Kidney epithelial cell (primary cell): ENCODE measurements at places on chromosomes 12 and 14. TPM values are rescaled to one million over a fixed set of nuclear protein-coding genes. Genes with fewer than 3 reads are reported as not detected.
A peak's percentile ranks its signal among the peaks of the same experiment; 100 is the strongest.

GRCh38 chr12:29572938-29573337 lies 75.5 kb upstream of the OVCH1 start:
- no peak for DNase-seq

GRCh38 chr12:99142651-99143050 lies 497.6 kb downstream of the APAF1 start:
- no peak for DNase-seq

The FAM181A gene
- not detected in 2 replicates for total RNA-seq

DNA sequence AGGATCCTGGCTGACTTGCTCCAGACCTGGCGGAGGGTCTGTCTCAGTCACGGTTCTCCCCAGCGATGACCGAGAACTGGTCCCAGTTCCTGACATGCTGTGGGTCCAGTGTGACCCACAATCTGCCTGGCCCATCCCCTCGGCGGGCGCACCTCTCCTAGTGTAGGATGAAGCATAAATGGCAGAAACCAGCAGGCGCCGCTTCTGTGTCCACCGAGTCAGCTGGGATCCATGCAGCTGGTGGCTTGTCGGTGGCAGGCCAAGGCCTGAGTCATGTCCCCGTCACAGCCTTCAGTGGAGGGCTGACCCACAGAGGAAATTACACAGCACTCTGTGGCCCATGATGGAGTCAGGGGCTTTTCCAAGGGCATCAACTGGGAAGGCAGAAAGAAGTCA lies 38.5 kb downstream of the NFKBIA start:
- no peak for DNase-seq

GRCh38 chr12:74021937-74022336 lies 515.7 kb upstream of the ATXN7L3B start:
- peak; percentile 14 for DNase-seq

DNA sequence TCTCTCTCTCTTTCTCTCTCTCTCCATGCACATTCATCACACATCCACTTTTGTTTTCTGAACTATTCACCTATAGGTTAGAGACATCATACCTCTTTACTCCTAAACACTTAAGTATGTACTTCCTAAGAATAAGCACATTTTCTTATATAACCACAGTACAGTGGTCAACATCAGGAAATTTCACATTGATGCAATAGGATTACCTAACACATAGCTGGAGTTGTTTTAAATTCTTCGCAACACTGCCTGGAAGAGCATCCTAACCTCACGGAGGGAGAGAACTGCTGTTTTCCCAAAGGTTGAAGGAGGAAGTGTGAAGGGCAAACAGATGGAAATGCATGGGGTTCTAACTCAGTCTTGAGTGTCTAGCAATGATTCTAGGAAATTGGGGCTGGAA lies 159.2 kb downstream of the SYT1 start:
- DNase-seq = no peak

DNA sequence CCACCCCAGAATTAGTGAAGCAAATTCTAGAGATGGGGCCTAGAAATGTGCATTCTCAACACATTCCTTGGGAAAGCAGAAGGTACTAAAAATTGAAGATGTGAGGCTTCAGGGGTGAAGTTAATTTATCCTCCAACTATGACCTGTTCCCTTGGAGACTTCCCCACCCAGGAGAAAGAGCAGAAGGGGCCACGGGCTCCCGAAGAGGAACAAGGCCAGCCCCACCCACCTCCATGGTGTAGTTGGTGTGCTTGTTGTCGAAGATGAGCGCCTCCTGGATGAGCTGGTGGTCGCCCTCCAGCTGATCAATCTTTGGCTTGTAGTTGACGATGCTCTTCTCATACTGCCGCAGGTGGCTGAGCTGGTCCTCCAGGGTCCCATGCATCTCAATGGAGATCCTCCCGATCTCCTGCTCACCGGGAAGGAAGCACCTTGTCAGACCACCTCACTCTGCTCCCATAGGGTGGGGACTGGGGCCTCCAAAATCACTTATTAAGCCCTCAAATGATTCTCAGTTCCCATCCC lies 87.8 kb upstream of the ZFP36L1 start:
- no peak for DNase-seq

DNA sequence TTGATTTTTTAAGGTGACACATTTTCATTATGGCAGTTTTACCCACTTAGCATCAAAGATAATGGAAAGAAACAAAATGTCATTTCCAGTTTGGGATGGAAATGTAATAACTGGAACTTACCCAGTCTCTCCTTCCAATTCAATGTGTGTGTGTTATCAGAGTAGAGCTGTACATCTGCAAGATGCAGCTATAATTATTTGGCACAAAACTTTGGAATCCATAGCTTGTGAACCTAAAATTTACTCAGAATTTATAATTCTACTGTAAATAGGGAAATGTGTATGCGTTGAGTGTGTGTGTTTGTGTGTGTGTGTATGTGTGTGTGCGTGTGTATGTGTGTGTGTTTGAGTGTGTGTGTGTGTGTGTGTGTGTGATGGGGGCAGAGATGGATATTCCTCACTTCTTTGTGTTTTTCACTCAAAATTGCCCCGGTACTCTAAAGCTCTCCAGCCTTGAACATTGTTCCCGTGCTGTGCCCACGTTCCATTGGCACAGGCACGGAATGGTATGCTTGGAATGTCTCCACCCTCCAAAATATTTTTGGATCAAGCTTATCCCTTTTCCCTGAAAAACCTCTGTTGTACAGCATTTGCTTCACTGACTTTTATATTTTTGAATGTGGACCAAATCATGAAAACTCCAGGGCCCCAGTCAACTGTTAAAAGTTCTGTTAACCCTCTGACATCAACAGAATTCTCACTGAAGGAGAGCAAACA lies 150.2 kb upstream of the BMP4 start:
- no peak for DNase-seq

The MYF6 gene
- not detected in 2 replicates for total RNA-seq

The GRIN2B gene
- total RNA-seq = 0.04 and 0.07 TPM in 2 replicates

The GOLGA3 gene
- total RNA-seq = 73.2 and 79.1 TPM in 2 replicates

DNA sequence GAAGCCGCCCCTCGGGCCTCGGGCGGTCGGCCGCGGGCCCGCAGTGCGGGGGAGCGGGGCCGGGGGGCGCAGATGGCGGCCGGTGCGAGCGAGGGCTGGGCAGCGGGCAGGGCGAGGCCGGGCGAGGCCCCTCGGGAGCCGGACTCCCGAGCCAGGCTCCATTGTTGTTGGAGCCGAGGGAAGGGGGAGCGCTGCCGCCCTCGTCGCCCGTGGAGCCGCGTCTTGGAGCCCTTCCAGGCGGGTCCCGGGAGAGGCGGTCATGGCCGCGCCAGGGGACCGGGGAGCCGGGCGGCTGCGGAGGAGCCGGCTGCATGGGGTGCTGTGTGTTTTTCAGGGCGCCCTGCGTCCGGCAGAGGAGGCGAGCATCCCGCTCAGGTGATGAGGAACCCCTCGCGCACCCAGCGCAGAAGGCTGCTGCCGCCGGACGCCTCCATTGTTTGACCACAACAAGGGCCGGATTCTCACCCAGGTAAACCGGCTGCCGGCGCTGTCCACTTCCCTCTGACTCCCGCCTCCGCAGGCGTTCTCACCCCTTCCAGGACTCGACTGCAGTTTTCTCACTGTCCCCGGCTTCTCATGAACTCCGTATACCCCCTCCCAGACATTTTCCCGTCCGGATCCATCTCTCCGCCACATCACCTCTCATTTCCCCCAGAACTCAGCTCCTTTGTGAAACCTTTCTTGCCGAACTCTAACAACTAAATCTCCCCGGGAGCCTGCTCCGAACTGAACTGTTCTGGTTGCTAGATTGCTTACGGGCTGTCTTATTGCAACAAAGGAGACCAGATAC lies 732 bp downstream of the ZNF664 start:
- DNase-seq = no peak

GRCh38 chr12:33247625-33248024 lies 192.0 kb downstream of the SYT10 start:
- DNase-seq = no peak

The RAPGEF3 gene
- 8.7 and 14.3 TPM in 2 replicates for total RNA-seq

GRCh38 chr12:90945070-90945649 lies 9.8 kb downstream of the CCER1 start:
- DNase-seq = no peak

- peak; percentile 49 for DNase-seq
These were observed 33.8 kb upstream of the SMUG1 start for GRCh38 chr12:54222609-54223008.

The FLVCR2 gene
- 0.75 and 1.0 TPM in 2 replicates for total RNA-seq

GRCh38 chr14:44379292-44379977 lies 127.6 kb downstream of the FSCB start:
- no peak for DNase-seq

GRCh38 chr12:14984766-14985285 lies 12.0 kb downstream of the PDE6H start:
- no peak for DNase-seq

- no peak for DNase-seq
These were observed 126.7 kb upstream of the NEDD1 start for GRCh38 chr12:96780330-96780729.

The CHD8 gene
- total RNA-seq = 60.6 and 88.7 TPM in 2 replicates

The C14orf39 gene
- 0.58 TPM in 1 of 2 replicates, not detected in the other for total RNA-seq

DNA sequence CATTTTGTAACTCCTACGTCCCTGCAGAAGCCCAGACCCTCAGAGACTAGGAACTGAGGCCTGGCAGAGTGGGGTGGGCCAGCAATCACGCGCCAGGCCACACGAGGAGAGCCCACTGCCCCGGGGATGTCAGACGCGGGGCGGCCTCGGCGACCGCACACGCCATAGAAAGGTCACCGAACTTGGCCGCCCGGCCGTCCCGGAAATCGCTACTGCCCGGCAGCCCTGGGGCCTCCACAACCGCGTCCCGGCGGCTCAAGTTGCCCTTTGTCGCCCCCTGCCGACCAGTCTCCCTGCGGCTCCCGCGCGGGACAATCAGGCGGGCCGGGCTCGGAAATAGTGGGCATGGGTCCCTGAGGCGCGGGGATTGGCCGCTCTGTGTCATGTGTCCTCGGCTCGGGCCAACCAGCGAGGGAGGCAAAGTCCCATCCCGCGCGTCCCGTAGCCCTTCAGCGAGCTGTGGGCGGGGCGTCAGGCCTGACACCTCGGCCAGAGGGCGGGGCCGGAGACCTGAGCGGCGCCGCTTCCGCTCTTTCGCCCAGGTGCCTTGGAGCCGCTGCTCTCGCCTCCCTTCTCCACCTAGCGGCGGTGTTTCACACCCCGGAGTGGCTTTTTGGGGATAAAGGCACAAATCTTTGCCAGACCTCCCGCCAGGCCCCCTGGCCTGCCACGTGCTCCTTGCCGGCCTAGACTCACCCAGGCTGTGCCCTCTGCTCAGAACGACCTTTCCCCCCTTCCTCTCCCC lies 33.4 kb upstream of the DEGS2 start:
- peak; percentile 82 for DNase-seq

DNA sequence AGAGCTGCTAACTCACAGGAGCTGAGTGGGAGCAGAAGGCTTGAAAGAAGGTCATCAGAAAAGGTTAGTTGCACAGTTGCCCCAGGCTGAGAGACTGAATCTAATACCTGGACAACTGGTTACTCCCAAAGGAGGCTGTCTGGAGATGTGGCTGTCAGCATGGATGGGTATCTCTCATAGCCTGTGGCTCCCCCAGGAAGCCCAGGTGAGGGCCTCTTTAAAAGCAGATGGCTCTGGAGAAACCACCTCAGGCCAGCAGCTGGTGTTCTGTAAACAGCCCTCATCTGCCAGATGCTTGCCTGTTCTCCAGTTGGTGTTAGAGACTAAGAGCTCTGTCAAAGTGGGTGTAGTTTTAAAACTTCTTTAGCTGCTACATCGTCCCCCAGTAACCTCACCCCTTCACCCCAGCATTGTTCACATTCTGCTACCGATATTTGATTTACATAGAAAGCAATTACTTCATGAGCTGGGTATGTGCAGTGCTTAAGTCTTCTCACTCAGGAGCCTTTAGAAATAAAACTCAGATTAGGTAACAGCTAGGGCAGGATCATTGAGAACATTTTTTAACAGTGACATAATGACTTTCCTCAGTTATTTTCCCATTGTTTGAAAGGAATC lies 25.8 kb downstream of the DACT1 start:
- peak; percentile 92 for DNase-seq

DNA sequence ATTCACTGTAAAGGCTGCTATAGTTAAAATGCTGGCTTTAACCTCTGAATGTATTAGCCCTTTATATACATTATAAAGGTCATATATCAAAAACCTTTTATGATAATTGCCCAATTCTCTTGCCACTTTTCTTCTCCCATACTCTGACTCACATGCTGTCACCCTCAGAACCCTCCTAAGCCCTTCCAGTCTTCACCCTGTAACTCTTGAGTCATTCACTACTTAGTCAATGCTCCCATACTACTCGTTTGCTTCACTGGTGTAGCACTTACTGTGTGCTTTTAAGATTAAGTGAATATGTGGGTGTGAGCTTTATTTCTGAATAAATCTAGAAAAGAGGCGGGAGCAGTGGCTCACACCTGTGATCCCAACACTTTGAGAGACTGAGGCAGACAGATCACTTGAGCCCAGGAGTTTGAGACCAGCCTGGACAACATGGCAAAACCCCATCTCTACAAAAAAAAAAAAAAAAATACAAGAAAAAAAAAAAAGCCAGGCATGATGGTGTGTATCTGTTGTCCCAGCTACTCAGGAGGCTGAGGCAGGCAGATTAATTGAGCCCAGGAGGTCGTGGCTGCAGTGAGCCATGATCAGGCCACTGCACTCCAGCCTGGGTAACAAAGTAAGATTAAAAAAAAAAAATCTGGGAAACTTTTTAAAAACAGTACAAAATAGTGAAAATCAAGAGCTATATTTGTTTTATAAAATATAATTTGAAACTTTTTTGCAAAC lies 37.6 kb downstream of the SPATA7 start:
- DNase-seq = peak; percentile 9

DNA sequence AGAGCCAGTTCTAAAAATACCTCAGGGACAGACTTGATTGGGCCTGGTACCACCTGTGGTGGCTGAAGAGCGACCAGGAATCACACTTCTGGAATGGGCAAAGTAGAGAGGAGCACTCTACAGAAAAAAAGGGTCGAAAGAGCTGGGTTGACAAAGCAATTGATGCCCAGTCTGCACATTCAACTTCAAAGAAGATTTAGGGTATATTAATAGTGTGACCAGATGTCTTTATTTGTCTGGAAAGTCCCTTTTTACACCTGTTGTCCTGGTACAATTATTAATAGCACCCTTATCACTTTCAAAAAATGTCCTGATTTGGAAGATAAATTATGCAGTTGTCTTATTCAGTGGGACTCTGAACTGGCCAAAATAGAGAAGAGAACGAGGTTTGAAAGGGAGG lies 137.5 kb downstream of the DYRK2 start:
- no peak for DNase-seq

DNA sequence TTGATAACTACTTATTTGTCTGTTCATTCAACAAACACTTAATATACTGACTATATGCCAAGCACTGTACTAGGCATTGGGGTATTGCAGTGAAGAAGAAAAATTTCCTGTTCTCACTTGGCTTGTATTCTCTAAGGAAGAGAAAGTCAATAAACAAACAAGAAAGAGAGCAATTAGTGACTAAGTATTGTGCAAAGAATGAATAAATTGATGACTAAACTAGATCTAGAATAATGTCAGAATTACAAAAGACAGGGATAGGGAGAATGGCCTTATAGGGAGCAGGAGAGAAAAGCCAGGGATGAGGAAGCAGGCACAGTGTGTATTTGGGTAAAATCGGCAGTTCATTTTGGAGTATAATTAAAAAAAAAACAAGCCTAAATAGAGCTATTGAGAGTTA lies 4.2 kb upstream of the LIN7A start:
- no peak for DNase-seq

The ADAM21 gene
- 0.08 and 0.34 TPM in 2 replicates for total RNA-seq
